ENCODE measurements at places on chromosomes 2 and 18. TPM values are rescaled to one million over a fixed set of nuclear protein-coding genes. Genes with fewer than 3 reads are reported as not detected.
A peak's percentile ranks its signal among the peaks of the same experiment; 100 is the strongest.

DNA sequence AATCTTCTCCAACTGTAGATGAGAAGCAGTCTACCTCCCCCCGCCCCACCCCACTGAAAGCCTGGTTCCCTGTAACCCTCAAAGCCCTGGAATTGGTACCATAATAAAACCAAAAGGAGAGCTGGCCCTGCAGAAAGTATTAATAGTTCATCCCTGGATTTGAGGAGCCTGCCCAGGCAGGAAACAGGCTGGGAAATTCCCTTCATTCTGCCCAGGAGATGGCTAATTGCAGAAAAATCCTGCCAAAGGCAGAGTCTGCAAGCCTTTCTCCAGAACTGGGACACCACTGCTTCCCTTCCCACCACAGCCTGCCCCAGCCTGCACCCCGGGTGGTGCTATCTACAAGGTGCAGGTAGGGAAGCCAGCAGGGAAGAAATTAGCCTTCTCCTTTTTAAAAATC, 16.3 kb downstream of the GKN2 start:
- no peak for DNase-seq

DNA sequence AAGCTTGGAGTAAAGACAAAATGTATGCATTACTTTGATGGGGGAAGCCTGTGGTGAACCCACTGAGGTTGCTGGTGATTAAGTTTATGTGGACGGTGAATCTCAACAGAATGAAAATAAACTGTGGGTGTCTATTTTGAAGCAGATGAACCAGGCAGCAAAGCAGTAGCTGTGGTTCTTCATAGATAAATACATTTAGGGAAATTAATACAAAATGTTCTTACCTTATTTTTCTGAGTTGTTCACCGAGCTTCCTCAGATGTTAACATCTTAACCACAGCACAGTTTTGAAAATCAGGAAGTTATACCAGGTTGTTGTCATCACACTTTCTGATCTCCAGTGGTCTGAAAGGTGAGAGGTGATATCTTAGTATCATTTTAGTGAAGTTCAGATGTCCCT, 53.9 kb downstream of the NCK2 start:
- no peak for DNase-seq

NOSTRIN gene
- total RNA-seq, result not detected

DNA sequence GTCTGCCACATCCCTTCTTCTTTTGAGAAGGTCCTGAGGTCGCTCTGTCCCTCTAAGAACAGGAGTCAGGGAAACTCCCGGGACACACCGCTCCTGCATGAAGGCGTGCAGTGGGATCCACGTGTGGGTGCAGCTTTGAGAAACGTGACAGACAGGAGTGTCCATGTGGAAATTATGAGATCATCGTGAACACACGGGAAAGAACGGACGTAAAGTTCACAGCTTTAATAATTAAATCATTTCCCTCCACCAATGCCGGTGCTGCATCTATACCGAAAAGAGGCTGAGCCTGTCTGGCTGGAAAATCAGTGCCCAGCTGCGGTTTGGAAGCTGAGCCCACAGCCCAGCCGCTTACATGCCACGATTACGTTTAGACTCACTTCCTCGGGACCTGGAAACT, 372.4 kb upstream of the SALL3 start:
- DNase-seq, result no peak

- DNase-seq, result no peak
These were observed 215.2 kb downstream of the RAD51AP2 start for GRCh38 chr2:17303054-17303453.

- DNase-seq, result no peak
These were observed 44.5 kb upstream of the KCNE4 start for GRCh38 chr2:223007531-223007930.

PPP1R1C gene
- 2.0 TPM for total RNA-seq

DNA sequence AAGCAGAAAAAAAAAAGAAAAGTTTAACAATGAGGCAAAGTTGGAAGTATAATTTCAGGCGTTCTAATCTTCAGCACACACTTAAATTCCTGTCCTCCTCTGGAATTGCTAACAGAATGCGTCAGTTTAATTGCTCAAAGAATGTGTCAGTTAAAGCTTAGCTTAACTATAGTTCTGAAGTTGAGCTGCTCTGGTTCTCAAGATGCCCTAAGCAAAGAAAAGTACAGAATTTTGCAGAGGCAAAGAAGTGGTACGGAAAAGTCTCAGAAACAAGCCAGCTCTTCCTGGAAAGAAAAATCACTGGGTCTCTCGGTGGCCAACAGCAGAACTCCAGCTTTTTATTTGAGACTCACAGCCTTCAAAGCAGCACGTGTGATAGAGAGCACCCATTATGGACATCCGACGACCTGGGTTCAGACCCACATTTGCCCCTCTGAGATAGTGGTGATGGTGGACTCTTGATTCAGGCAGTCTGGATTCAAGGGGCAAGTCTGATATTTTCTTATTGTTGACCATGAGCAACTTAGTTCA, 22.2 kb upstream of the MYO3B start:
- no peak for DNase-seq

DNA sequence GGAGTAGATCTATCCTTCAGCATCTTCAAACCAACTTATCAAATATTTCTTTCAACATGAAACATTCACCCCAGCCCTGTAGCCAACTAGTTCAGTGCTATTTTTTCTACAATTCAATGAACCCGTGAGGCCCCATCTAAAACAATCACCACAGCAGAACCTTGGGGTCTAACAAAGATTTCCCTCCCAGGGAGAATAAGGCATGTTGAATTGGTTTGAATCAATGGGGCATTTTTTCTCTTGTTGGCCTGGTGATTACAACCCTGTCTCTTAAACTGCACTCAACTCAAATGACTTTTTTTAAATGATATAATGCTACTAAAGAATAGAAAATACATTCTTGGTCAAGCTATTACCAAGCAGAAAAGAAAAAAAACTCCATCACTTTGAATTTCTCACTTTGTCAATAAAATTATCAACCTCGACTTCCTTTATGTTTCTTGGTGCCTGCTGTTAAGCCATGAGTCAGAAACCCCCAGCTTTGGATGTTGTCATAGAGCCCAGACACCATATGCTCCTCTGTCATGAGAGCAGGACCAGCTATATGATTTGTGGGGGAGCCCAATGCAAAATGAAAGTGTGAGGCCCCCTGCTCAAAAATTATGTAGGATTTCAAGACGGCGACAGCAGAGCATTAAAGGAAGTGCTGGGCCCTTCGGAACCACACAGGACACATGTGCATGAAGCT, 282.4 kb downstream of the MEIS1 start:
- no peak for DNase-seq

DNA sequence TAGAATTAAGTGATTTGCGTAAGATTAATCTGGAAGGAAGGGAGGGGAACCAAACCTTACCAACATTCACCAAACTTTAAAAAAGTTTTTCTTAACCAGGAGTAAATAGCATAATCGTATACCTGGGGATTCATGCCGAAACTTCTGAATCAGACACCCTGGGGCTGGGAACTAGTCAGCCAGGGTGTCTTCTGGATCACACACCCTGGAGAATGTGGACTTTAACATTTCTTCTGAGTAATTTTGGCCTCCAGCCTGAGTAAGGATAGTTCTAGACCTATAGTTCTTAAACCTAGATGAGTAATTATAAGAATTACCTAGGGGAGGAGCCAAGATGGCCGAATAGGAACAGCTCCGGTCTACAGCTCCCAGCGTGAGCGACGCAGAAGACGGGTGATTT, 44.1 kb upstream of the MEIS1 start:
- no peak for DNase-seq

- no peak for DNase-seq
These were observed 61.7 kb downstream of the ACKR3 start for GRCh38 chr2:236631281-236631855.

GRCh38 chr2:1051075-1051474, 100.4 kb downstream of the SNTG2 start:
- peak; percentile 51 for DNase-seq

- DNase-seq, result no peak
These were observed 32.8 kb downstream of the UGP2 start for GRCh38 chr2:63874204-63875130.

DNA sequence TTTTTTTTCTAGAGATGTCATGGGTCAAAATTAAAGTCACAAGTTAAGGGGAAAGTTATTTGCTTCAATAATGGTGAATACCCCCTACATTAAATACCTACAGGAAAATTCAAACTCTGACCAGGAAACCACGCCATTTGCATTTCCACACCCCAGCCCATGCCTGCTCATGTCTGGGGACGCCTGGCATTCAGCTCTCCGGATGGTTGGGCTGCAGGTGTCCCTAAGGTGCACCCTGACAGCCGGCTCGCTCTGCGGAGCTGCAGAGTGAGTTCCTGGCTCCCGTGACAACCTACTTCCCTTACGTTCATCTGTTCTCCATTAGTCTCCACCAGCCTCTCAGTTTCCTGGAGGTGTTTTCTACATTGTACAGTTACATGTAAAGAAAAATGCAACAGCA, 122.7 kb upstream of the RIOK3 start:
- no peak for DNase-seq

CHRNG gene
- not detected for total RNA-seq

DNA sequence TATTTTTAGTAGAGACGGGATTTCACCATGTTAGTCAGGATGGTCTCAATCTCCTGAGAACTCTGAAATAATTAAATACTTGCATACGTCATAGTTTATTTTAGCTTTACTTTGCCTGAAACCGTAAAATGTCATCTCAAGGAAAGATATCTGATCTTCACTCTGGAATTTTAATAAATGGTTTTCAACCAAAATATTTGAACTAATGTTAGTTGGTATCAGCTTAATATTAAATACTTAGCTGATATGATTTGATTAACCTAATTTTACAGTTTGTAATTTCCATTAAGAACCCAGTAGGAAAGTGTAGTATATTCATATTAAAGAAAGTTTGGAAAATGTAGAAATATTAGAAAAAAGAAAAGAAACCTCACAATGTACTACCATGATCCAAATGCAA, 41.4 kb upstream of the STON1 start:
- no peak for DNase-seq

DNA sequence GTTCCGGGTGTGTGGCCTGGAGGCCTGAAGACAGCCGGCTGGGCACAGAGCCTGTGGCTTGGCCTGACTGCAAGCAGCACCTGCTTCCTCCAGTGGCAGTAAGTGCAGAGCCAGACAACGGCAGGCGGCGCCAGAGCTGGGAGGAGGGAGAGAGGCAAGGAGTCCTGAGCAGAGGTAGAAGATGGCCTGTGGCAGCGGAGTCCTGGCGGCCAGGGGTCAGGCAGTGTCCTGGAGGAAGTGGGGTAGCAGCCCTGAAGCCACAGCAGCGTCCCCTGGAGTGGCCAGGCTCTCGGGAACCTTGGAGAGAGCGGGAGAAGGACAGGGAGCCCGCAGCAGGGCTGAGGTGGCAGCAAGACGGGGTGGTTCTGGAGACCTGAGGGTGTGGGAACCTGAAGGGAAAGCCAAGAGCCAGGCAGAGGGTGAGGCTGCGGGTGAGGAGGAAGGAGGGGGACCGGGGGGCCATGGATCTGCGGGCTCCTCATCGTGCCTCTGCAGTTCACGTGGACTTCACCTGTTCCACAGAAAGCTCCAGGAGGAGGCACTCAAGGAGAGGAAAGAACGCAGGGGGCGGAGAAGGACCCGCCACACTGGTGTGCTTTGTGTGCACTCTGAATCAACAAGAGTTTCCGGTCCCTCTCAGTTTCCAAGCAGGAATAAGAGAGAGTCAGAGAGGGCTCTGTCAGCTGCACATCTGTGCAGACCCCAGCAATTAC, 85.9 kb downstream of the USP40 start:
- no peak for DNase-seq

GRCh38 chr18:3250237-3251107, 2.9 kb downstream of the MYL12A start:
- DNase-seq, result no peak

GRCh38 chr2:233120459-233120858, 60.3 kb downstream of the INPP5D start:
- no peak for DNase-seq

DNA sequence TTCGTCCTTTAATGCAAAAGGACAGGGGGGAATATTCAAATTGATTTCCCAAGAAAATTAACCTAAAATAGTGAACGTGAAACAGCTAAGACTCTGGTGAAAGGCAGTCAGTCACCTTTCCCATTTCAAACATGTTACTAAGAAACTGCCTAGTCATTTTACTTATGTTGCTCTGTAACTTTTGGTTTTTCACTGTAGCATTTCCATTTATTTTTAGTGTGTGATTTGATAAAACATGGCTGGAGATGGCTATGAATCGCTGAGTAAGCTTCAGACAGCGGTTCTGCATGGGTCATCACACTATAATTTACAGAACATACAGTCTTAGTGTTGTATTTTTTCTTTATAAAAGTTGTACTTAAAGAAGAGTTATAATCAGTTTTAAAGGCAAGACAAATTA, 16.0 kb upstream of the KIDINS220 start:
- no peak for DNase-seq

ZSWIM2 gene
- not detected for total RNA-seq

SOWAHC gene
- total RNA-seq, result 8.5 TPM
